ENCODE measurements at places on chromosomes 16 and 17. TPM values are rescaled to one million over a fixed set of nuclear protein-coding genes. Genes with fewer than 3 reads are reported as not detected.

The CTF1 gene
- total RNA-seq = 0.39 TPM

The TMEM100 gene
- 2.1 TPM for total RNA-seq

The SDR42E2 gene
- not detected for total RNA-seq

The AHSP gene
- not detected for total RNA-seq

The CCL1 gene
- not detected for total RNA-seq

The MAP2K4 gene
- total RNA-seq = 23.9 TPM

DNA sequence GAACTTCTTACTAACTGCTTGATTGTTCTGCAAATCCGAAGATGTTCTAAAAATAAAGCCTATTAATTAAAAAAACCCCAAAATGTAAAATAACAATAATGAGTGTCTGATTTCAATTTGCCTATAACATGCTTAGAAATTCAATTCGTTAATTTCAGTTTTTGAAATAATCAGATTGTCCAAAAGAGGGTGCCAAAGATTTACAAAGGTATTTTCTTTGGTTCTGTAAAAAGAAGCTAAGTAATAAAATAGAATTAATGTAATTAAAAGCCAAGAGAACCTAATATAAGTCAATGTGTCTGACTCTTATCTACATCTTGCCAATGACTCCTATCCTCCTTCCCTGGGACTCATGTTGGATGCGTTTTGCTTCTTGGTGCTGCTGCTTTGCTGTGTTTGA lies 75.0 kb upstream of the CPHXL start:
- DNase-seq = no peak

DNA sequence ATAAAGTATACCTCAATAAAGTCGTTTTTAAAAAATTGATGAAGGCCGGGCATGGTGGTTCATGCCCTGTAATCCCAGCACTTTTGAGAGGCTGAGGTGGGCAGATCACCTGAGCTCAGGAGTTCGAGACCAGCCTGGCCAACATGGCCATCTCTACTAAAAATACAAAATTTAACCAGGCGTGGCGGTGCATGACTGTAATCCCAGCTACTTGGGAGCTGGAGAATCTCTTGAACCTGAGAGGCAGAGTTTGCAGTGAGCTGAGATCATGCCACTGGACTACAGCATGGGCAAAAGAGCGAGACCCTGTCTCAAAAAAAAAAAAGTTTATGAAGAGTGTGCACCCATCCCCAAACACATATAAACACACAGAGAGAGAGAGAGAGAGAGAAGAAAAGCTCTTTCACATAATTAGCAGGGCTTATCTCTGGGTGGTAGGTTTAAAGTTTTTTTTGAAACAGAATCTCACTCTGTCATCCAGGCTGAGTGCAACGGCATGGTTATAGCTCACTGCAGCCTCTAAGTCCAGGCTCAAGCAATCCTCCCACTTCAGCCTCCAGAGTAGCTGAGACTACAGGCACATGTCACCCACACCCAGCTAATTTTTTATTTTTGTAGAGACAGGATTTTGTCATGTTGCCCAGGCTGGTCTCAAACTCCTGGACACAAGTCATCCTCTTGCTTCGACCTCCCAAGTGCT lies 3.0 kb downstream of the SREBF1 start:
- no peak for DNase-seq

GRCh38 chr16:74268372-74268782 lies 28.2 kb upstream of the PSMD7 start:
- no peak for DNase-seq

DNA sequence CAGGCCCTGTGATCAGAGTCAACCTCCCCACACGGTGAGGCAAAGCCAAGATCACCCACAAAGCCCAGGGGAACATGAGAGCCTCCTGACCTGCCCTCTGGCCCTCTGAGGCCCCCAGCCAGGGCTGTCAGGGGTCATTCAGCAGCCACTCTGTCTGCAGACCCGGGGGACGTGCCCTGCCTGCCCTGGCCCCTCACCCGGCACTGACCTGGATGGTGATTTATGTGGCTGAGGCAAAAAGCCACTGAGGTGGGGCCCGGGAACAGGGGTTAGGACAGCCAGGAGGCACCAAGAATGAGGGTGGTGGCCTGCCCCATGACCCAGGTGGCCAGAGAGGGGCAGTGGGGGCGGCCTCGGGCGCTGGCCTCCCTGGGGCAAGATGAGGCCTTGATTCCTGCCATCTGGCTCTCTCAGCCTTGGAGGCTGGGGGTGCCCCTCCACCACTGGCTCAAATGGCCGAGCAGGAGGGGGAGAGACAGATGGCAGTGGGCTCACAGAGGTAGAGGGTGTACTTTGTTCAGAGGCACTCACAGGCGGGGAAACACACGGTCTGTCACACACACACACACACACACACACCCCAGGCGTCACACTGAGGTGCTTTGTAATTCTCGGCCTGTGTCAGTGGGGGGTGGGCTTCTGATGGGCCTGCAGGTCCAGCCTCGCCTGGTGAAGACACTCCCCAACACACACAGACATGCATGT lies 174.0 kb upstream of the GSE1 start:
- no peak for DNase-seq

DNA sequence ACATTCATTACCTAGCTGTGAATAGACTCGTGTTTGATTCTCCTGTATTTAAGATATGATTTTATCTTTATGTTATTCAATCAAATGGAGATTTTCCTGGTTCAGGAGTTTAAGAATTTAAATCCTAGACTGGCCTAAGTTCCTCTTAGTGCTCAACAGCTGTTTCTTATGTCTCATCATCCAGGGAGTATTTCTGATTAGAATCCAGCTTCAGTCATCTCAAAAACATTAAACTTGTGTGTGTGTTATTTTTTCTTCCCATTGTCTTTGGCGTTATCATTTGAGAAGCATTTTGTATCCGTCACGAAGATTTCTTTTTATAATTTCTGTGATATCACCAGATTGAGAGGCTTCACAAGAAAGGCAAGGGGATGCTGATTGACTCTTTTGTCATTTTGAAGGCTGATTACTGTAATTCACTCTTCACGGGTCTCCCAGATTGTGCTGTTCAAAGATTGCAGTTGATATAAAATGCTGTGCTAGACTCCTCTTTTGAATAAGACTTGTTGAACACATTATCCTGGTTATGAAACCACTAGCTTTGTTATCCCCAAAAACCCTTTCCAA lies 204.8 kb downstream of the CDH8 start:
- DNase-seq = no peak

GRCh38 chr17:58059141-58059540 lies 24.1 kb upstream of the DYNLL2 start:
- DNase-seq = no peak

DNA sequence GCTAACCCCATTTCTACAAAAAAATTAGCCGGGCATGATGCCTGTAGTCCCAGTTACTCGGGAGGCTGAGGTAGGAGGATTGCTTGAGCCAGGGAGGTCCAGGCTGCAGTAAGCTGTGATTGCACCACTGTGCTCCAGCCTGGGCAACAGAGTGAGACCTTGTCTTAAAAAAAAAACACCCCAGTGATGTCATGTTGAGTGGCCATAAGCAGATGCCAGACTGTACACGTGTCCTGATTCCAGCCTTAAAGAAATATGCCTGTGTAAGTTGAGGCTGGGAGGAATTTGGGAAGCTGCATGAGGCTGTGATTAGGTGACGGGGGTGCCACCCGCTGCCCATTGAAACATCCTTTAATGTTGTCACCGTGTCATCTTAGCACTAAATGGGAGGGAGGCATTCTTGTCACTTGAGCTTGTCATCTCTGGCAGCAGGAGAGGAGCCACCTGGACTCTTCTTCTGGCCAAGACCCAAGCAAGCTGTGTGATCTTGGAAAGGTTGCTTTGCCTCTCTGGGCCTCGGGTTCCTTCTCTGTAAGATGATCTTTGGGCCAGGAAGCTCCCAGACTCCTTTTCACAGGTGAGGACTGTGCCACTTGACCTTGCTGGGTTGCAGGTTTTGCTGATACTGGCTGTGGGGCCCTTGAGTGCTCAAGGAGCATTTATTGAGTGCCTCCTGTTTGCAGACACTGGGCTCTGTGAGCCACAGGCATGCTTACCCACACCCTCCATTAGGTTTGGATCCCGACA lies 98.3 kb upstream of the CIBAR2 start:
- DNase-seq = peak; percentile 62
